Fibroblast of skin of right biceps (primary cell): ENCODE measurements at places on chromosomes 3 and 15.

- no peak for DNase-seq
These were observed 106.7 kb upstream of the RAD18 start for GRCh38 chr3:9069971-9070370.

DNA sequence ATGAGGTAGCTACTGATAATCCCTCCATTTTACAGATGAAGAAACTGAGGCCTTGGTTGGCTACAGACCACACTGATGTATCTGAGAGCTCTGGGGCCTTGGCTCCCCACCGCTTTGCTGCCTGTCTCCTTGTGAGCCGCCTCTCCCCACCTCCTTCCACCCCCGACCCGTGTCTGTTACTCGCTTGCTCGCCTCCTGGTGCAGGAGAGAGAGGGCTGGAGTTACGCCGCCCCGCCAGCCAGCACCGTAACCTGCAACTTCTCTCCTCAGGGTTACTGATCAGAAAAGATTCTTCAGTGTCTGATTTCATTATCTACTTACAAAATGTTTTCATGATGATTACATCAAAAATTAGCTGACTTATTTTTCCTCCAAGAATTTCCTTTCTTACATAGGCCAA, 34.1 kb downstream of the TM2D3 start:
- no peak for DNase-seq

- no peak for DNase-seq
These were observed 3.0 kb upstream of the PIAS1 start for GRCh38 chr15:68051109-68051508.

- DNase-seq: no peak
These were observed 28.9 kb downstream of the TBC1D2B start for GRCh38 chr15:78048628-78048920.

- no peak for DNase-seq
These were observed 6.4 kb downstream of the GNAI2 start for GRCh38 chr3:50242381-50242770.

GRCh38 chr3:40968666-40969065, 230.6 kb upstream of the CTNNB1 start:
- DNase-seq: no peak

DNA sequence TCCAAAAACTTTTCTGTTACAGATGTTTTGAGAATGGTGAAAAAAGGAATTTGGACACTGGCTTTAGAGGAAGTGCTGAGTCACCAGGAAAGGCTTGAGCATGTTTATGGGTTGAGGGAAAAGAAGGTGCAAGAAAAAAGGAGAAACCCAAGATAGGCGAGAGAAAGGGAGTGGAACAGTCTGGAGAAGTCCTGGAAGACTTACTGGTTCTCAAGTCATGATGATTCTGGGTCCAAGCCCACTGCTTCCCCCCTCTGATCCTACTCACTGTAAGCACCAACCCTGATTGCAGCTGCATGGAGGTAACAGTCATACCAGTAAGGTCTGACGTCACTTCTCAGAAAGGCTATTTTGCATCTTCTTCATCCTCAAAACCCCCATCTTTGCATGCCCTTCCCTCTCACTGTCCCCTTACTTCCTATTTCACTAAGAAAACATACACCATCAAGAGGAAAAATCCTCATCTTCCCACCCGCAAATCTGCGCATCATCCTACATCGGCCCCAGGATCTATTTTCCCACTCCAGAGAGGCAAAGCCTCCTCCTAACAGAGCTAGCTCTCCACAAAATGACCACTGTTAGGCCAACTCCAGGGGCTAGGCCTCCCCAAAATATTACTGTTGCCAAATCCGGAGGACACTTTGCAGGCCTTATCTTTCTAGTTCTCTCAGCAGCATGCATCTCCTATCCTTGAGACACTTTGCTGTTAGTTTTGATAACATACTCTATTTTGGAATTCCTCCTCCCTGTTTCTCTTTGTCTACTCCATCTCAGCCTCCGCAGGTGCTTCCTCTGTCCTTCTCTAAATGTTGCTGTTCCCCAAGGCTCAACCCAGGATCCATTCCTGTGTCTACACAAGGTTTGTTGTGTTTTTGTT, 3.2 kb upstream of the ATP13A3 start:
- peak; percentile 60 for DNase-seq
